Activated gamma-delta T cell treated with Interleukin-2 at 50 U/mL for 16 hours (primary cell): ENCODE measurements at places on chromosomes 2 and 18.
A peak's percentile ranks its signal among the peaks of the same experiment; 100 is the strongest.

DNA sequence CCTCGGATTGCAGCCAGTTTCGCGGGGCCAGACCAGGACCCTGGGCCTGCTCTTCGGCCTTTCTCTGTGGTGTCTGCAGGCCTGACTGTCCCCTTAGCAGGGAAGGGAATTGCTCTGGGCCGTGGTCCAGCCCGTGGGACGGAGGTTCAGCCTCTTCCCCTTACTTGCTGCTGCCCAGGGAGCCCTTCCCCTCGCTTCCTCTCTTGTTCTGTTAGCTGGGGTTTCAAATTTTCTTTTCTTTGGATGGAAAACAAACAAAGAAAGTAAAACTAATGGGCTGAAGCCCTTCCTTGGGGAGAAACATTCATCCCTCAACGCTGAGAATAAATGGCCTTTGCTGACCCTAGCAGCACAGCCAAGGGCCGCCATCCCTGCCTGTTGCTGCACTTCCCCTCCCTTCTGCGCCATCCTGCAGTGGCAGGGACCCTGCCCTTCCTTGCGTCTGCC lies 52.4 kb downstream of the ASAP2 start:
- DNase-seq: no peak

GRCh38 chr2:150526006-150526405 lies 38.5 kb upstream of the RND3 start:
- no peak for DNase-seq

DNA sequence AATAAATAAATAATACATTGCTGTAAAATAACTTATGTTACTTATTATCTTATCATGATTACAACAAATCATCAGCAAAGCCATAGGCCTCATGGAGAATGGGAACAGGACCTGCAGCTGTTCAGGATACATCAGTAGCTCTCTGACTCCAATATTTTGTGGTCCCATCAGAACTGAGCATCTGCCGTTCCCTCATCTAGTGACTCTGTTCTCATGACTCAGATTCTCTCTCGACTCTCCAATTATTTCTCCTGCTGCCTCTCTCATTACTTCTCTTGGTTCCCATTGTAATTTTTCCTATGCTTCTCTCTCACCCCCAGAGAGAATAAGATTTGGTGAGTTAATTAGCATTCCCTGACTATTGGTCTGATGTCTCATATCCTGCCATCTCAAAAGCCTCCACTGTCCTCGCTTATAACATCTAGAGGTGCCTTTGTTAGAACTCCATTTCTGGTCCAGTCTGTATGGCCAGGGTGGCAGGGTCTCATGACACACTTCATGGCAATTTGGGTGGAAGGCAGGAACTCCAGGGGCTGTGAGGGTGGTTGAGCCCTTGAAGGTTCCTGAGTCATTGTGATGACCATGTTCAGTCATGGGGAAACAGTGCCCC lies 78.0 kb upstream of the TANC1 start:
- no peak for DNase-seq

GRCh38 chr2:178105566-178105965 lies 6.7 kb upstream of the RBM45 start:
- DNase-seq: no peak

GRCh38 chr2:98459496-98460175 lies 15.0 kb downstream of the INPP4A start:
- DNase-seq: no peak

- DNase-seq: no peak
Observed at GRCh38 chr18:62529597-62529996, 6.8 kb downstream of the ZCCHC2 start.

DNA sequence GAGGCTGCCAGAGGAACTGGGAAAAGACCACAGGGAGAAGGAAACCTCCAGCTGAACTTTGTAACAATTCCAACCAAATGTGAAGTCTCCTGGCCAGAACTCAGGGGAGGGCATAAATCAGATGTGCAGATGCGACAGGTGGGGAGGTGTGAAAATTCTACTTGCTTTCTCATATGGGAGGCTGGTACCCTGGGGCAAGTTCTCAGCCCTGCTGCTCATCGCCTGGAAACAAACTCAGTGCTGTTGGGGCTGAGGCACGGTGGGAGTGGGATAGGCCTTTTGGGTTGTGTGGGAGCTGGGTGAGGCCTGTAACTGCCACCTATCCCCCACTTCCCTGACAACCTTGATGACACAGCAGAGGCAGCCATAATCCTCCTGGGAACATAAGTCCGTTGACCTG lies 179.6 kb downstream of the ASB1 start:
- no peak for DNase-seq

DNA sequence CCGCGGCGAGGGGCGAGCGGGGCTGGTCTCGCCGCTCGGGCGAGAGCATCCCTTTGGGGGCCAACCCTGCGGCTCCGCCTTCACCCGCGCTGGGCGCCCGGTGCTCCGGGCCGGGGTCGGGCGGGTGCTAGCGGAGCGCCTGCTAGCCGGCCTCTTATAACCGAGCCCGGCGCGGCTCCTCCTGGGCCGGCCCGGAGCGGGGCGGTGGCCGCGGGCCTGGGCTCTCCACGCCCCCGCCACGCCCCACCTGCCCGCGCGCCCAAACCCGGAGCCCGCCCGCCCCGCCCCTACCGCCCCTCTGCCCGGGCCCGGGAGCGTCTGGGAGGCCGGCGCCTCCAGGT lies at the start of gene FOXI3:
Gene FOXI3, minus strand, starts transcription at position 129 of the 341 bp plus-strand sequence. CDS start 158 bp downstream, outside the sequence.
- DNase-seq: no peak

- no peak for DNase-seq
Observed at GRCh38 chr2:187310701-187311100, 137.4 kb downstream of the CALCRL start.

DNA sequence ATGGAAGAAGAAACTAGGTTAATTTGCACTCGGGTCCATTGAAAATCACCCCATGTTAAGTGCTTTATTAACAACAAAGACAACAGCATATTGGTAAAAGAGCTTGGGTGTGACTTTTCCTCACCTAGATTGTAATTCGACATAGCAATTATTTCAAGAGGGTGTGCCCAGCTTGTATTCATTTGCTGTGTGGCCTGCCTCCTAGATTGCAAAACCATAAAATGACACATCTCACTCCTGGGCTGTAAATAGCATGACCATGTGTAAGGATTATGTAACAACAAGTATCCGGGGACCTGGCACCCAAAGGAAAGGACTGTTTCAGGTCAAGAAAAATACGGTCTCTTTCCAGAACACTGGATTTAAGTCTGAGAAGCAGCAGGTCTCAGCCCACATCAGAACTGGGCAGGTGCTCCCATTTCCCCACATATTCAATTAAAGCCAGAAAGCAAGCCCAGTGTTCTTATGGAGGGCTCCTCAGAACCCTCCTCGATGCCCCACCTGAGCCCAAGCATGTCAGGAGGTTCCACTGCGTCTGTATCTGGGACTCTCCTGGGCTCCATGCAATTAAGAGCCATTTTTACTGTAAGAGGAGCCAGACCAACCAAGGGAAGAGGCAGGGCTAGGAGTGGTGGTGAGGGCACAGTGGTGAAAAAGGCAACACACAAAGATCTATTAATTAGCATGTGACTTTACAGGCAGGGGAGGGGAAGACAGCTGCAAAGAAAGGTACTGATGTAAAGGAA lies 39.2 kb downstream of the MREG start:
- no peak for DNase-seq

DNA sequence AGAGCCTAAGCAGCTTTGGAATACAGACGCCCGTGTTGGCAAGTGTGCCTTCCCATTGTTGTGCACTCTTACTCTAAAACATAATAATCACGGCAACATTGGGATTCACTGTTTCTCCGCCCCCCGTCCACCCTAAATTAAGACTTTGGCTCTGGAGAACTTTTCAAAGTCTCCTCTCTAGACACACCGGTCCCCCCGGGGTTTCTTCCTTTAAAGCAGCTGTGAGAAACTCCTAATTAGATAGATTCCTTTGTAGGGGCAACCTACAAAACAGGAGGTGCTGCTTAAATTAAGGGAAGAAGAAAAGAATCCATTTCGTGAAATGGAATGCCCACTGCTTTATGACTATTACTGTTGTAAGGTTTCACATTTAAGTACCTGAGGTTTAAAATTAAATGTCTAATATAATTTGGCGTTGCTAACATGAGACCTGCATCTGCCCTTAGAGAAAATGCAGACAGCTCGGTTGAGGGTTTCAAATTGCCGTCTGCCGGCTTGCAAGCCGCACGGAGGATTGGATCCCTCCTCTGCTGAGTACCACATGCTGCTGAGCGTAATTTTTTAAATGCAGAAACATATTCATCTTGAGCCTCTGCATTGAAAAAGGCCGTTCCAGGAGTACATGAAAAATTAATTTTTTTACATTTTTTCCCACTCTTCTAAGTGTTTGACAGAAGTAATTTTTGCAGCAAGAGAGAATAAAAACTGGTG lies 233.3 kb downstream of the GBX2 start:
- no peak for DNase-seq

- DNase-seq: no peak
Observed at GRCh38 chr2:144403933-144404332, 116.0 kb downstream of the ZEB2 start.

GRCh38 chr2:144510294-144510991 lies 9.5 kb downstream of the ZEB2 start:
- DNase-seq: peak; percentile 40

- DNase-seq: no peak
Observed at GRCh38 chr2:185618625-185619024, 120.0 kb upstream of the FSIP2 start.

- no peak for DNase-seq
Observed at GRCh38 chr18:9694952-9695495, 13.1 kb upstream of the RAB31 start.

DNA sequence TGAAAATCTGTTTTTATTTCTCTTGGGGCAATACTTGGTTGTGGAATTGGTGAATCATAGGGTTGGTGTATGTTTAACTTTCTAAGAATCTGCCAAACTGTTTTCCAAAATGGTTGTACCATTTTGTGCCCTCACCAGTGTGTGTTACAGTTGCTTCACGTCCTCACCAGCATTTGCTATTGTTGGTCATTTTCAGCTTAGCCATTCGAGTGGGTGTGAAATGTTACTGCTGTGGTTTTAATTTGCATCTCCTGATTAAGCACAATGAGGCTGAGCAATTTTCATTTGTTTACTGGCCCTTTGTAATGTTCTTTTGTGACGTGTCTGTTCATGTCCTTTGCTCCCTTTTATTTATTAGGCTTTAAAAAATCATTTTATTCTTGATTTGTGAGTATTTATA lies 49.7 kb downstream of the FOSL2 start:
- DNase-seq: no peak
